ENCODE measurements at places on chromosomes 11 and 22.

DNA sequence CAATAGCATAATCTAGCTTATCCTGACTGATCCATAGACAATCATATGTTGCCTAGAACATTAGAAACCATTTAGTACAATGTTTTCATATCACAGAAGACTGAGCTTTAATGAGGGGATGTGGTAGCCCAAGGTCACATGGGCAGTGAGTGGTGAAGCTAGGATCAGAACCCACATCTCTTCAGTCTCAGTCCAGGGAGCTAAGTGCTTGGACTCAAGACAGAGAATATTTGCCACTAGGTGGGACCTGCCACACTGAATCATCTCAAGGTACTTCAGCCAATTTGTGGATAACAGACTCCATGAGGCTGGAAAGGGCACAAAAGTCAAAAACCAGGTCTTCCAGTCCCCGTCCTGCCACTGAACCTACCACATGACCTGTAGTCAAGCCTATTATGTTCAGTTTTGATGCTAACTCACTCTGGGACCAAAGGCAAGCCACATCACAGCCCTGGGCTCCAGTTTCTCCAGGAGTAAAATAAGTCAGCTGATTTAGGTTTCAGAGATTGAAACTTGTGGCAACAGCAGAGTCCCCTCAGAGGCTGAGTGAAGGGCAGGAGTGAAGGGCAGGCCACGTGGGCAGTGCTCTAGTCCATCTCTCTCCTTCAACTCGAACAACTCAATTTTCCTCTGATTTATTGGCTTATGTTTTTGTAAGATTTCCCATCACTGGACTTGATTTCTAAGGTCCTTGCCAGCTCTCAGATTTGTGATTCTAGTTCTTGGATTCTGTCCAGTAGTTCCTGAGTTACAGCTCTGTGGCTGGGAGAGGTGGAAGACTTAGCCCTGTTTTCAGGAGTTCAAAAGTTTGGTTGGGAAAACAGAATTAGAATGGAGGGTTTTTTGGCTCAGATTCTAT lies 84.6 kb upstream of the PHOX2A start:
- no peak for DNase-seq

DNA sequence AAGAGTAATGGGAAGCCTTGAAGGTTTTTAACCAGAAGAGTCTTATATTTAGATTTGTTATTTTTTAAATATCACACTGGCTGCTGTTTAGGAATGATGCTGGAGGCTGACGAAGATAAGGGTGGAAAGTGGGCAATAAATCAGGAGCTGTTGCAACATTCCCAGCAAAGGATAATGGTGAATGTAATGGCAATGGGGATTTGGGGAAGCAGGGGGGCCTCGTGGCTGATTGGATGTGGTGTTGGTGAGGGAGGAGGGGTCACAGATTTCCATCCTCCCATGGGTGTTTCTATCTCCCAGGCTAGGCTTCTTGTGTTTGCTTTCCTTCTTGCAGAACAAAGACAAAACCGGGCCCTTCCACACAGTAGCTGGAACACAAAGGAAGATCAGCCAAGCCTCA lies 80.8 kb downstream of the PIWIL4 start:
- no peak for DNase-seq

- no peak for DNase-seq
Observed at GRCh38 chr11:17522655-17523054, 21.6 kb downstream of the USH1C start.

DNA sequence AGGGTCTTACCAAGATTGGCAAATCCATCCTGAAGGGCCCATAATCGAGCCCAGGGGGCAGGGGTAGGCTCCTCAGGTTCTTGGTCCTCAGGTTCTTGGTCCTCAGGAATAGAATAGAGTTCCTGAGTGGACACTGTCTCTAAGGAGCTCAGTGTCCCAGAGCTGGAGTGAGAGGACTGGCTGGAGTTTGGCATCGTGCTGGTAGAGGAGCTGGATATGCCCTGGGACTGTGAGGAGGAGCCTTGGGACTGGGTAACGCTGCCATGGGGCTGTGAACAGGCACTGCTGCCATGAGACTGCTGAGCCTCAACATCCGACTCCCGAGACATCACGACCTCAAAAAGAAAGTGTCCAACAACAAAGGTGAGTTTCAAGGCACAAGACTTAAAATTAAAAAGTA lies 7.2 kb downstream of the CHEK2 start:
- no peak for DNase-seq

DNA sequence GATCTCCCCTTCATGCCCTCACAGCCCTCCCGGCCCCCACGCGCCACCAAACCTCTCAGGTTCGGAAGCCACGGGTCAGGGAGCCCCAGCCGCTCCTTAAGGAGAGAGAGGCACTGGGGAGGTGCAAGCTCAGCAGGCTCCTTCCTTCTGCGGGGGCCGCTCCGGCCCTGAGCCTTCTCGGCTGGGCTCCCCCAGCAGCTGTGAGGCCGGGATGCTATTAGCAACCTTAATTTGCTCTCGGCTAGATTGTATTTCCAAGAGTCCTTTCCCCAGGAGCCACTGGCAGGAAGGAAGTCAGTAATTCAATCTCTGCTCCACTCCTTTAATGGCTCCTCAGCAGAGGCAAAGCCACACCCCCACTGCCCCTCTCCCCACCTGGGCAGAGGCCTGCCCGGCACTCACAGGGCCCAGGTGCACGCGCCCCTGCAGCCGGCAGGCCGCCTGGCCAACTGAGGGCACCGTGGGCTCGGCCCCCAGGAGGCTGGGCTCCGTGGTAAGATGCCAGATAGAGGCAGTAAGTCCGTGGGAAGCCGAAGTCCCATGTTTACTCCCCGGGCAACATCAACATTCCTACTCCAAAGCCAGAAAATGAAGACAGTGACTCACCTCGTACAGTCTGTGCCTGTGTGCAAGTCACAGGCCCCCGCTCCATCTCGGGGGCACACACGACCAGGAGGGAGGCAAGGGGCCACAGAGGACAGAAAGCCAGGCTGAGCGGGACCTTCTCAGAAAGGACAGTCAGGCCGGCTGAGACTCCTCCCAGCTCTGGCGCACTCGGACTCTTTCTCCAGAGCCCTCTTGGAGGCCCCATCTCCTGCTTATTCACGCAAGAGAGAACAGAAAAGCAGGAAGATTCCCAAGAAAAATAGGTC lies 5.2 kb downstream of the IGSF9B start:
- peak; percentile 12 for DNase-seq

DNA sequence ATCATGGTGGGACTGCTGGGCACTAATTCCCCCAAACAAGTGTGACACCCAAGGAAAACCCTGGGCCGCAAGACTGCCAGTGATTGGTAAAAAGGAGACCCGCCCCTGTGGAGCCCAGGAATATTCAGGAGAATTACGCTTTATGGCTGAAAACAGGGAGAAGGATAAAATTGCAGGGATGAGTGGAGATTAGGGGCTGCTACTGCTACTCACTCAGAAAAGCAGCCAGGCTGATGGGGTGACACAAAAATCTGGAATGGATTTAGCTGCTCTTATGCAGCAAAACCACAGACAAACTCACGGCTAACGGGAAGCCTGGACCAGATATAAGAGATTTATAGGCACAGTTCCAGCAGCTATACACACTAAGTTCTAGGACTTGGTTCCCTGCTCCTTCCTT lies 4.4 kb upstream of the FBXO3 start:
- DNase-seq = peak; percentile 48

- no peak for DNase-seq
Observed at GRCh38 chr22:47000888-47001287, 238.4 kb downstream of the TBC1D22A start.

DNA sequence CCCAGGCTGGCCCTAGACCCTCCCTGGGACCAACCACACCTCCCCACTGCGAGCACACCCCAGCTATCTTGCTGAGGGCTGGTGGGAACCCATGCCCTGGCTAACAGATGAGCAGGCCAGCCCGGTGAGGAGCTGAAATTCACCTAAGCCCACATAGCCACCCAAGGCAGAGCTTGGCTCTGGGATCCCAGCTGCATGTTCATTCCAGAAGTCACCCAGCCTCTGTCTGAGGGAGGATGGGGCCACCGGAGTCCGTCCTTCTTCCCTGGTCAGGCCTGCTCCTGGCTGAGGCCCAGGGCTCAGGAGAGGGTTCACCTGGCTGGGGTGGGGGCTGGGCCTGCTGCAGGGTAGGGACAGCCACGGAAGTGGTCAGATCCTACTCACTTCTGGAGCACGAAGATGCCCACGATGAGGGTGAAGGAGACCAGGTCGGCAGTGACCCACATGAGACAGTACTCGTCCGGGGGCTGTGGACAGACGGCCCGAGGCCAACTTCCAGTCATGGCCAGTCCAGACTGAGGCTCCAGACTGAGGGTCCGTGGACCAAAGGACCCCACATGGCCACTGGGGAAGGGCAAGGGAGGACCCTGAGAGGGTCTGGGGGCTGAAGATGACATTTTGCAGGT lies 6.6 kb upstream of the KLHL35 start:
- DNase-seq = no peak

DNA sequence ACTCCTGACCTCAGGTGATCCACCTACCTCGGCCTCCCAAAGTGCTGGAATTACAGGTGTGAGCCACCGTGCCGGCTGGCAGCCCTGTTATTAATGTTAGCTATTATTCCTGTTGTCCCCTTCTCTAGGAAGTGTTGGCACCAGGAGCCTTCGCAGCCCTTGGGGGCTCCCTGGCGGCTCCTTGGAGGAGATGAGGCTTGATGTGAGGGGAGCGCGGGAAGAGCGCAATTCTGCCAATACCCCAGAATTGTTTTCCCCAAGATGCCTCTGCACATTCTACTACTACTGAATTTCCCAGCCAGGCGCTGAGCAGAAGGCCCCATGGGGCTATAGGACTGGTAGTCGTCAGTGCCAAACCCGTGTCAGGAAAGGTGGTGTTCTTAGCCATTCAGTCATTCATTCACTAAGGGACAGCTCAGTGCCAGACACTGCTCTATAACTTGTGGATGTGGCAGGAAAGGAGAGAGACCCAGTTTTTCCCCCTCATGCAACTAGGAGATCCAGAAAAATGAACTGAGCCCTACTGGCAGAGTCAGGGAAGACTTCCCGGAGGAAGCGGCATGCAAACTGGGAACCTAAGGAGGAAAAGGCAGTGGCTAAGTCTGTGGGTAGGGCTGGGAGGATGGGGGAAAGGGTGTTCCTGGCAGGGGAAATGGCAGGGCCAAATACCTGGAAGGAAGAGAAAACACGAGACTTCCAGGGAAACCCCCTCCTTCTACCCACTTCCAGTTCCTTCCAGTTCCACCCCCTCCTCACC lies 3.5 kb downstream of the FBLN1 start:
- DNase-seq = no peak

- DNase-seq = no peak
Observed at GRCh38 chr22:40330615-40331014, 15.7 kb upstream of the ADSL start.

- no peak for DNase-seq
Observed at GRCh38 chr22:31340360-31340759, 5.8 kb downstream of the PATZ1 start.

GRCh38 chr11:22516111-22516510 lies 109.5 kb downstream of the FANCF start:
- DNase-seq = no peak

DNA sequence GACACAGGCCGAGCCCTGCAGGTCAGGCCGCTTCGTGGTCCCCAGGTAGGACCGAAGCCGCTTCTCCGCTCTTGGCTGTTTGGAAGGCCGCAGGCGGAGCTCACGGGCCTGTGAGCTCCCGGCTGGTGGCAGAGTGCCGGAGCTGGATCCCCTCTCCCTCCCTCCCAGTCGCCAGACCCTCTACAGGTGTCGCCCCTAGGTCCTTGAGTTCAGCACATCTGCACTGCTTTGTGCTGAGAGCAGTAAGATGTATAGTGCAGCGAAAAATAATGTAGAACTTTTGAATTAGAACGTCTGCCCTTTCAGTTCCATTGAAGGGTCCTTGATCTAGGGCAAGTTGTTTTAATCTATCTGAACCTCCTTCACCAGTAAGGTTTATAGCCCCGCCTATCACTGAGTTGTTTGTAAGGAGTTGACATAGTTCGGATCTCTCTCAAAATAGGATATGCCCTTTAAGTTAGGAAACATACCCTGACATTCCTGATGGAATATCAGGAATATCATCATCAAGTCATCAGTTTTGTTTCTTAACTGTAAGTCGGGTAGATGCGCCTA lies 419 bp downstream of the ANKRD49 start:
- no peak for DNase-seq

- peak; percentile 14 for DNase-seq
Observed at GRCh38 chr11:28542561-28542960, 434.4 kb downstream of the METTL15 start.

GRCh38 chr22:20663137-20663828 lies 110.6 kb upstream of the SERPIND1 start:
- no peak for DNase-seq

- DNase-seq = no peak
Observed at GRCh38 chr11:104907521-104908185, 9.4 kb upstream of the CASP12 start.

- no peak for DNase-seq
Observed at GRCh38 chr22:50576070-50576469, 2.2 kb downstream of the CPT1B start.

- no peak for DNase-seq
Observed at GRCh38 chr22:17303840-17304779, 65.2 kb upstream of the CECR2 start.

GRCh38 chr11:83779876-83780275 lies 493.7 kb upstream of the CCDC90B start:
- DNase-seq = no peak

DNA sequence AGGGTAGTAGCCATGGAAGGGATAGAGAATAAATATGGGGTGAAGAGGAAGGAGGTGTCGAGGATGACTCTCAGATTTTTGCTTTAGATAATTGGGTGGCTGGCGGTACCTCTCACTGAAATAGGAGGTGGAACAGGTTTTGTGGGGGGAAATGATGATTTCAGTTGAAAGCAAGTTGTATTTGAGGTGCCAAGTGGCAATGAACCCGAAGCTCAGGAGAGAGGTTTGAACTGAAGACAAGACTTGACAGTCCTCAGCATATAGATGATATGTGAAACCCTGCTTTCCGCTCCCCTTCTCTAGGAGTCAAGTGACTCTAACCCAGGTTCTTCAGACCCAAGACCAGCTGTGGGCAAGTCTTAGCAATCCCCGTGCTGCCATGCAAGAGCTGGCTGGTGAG lies 33.7 kb downstream of the RRP8 start:
- no peak for DNase-seq

DNA sequence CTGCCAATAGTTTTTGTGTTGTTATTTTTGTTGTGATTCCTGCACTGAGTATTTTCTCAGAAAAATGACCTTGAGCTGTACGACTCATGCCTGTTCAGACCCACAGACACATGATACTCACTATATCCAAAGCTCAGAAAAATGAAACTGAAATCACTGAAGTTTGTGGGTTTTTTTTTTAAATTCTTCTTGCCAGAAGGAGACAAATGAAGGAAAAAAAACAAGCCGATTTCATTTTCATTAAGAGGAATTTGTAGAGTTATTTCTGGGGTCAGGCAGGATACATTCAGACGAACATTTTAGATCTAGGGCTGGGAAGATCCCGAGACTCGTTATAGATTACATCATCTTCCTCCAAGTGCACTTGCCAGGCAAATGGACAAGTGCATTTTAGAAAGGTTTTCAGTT lies 60.4 kb downstream of the BMAL1 start:
- DNase-seq = no peak

GRCh38 chr11:64058494-64058893 lies 22.8 kb downstream of the FLRT1 start:
- no peak for DNase-seq

DNA sequence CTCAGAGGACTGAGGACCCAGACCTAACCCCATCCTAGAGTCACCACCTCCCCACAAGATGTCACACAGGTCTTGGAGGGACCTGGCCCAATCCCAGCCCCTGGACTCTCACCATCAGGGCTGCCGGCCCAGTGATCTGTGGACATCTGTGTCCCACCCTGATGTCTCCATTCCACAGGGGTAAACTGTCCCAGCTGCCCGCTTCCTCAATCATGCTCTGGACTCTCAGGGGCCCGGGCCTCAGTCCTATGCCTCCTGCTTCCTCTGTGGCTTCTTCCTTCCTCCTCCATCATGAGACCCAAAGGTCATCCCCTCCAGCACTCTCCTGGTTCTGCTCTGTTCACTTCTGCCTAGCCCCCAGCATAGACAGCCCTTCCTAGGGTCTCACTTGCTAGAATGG lies 32.2 kb downstream of the ARAP1 start:
- no peak for DNase-seq
